ENCODE measurements at places on chromosomes 12 and 14.

- no peak for DNase-seq
Observed at GRCh38 chr12:131617596-131618302, 93.1 kb upstream of the SFSWAP start.

GRCh38 chr12:124746649-124747425 lies 116.8 kb downstream of the SCARB1 start:
- DNase-seq, result no peak

DNA sequence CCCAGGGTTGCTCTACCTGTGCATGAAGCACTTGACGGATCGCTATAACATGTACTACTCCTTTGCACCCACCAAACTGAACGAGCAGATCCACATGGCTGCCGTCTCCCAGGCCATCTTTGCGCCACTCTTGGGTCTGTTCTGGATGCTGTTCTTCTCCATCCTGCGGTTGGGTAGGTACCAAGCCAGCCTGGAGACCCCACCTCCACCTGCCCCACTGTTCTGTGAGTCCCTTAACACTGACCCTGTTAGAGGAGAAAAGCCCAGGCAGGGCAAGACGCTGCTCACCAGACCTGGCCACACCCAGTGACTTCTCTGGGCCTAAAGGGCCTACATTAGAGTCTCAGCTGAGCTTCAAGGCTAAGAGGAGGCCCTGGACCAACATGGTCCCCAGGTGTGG lies 21.7 kb downstream of the NGB start:
- DNase-seq, result no peak

- DNase-seq, result no peak
Observed at GRCh38 chr14:89992273-89992672, 36.5 kb downstream of the TDP1 start.

DNA sequence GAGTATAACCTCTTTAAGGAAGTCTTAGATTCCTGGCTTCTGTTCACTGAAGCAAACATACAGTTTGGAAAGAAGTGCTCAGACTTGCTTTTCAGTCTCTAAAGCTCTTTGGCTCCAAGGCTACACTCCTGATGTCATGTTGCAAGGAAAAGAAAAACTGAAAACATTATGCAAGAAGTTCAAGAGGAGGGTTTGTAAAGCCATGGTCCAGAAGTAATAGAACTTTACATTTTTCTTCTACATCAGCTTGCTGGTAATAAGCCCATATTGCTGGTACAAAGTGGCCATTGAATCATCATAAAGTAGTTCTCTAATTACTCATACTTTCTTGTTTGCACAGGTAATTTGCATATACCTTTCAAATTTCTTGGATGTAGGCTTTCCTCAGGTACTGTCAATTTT lies 83.6 kb downstream of the BBS10 start:
- DNase-seq, result no peak

DNA sequence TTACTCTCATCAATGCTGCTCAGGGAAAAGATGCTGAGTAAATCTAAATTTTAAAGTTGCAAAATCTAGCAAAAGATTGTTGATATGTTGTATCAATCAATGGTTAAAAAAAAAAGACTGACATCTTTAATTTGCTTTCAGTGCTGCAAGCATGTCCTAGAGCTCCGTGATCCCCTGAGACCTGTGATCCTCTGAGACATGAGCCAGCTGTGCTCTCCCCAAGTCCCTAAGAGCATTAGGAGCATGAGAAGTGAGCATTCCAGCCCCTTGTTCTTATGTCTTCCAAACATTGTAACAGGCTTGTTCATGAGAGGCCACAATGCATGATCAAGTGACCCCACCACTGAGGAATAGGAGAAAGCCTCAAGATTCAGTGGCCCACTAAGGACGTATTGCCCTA lies 116.6 kb downstream of the DAD1 start:
- no peak for DNase-seq

- no peak for DNase-seq
Observed at GRCh38 chr12:108816652-108817335, 40.6 kb downstream of the SSH1 start.

GRCh38 chr12:46265102-46265501 lies 3.7 kb downstream of the SLC38A1 start:
- DNase-seq, result no peak

- no peak for DNase-seq
Observed at GRCh38 chr14:82778601-82779000, 1244.9 kb upstream of the SEL1L start.

- DNase-seq, result no peak
Observed at GRCh38 chr14:55645845-55646832, 66.1 kb downstream of the KTN1 start.

DNA sequence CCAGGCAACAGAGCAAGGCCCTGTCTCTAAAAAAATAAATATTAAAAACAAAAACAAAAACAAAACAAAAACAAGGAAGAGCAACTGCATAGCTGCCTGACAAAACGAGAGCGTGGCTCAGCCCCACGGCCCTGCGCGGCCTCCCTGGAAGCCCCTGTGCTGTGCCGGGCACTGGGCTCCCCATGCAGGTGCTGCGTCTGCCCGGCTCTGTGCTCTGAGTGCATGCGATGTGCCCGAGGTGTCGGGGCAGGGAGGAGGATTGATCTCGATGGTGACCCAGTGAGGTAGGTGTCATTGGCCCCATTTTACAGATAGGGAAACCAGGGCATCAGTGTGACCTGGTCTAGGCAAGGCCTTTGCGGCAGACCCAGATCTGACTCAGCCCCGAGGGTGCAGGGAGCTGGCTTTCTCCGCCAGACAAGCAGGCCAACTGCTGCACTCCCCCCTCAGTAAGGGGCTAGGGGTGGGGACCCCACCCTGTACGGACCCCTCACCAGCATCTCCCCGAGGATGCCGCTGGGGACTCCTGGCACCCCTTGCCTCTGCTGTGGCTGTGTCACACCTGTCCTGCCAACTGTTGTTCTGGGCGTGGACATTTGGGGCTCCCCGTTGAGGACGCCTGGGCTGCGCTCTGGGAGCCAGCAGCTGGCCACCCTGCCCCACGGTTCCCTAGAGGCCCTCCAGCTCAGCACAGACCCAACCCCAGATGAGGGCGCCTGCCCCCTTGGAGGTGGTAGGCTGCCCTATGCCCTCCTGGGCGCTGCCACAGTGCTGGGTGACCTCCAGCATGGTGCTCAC lies 15.3 kb downstream of the GPR132 start:
- DNase-seq, result no peak

DNA sequence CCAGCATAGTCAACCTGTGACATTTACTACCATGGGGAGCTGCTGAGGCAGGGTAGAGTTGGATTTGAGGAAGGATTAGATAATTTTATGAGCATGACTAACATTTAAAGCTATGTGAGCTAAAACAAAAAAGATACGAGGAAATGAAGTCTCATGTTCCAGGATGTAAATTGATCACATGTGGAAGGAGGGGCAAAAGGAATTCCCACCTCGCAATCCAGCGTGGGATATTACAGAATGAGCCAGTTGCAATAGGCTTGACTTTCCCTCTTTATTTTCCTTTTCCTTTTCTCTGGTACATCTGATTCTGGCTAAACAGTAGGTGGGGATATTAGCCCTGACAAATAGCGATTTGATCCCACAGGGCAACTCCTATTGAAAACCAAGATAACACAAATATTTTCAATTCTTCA lies 214.9 kb upstream of the HMGA2 start:
- no peak for DNase-seq

DNA sequence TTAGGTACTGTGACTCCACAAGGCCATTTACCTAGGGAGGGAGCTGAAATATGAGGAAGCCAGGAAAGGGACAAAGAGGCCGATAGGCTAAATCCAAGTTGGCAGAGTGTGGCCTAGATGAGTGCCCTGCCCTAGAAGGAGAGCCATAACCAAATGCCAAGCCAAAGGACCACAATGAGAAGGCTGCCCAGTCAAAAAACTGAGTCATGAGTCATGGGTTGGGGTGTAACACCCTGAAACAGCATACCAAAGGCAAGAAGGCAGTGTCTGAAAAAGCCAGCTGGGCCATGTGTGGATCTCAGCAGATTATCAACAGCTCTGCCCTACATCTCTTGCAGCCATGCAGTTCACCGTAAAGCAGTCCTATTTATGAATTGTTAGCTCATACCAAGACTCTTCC lies 171.7 kb downstream of the PHLDA1 start:
- no peak for DNase-seq

- DNase-seq, result no peak
Observed at GRCh38 chr12:106274575-106275121, 26.8 kb upstream of the CKAP4 start.
